Stimulated activated CD4-positive, alpha-beta T cell treated with anti-CD3 and anti-CD28 coated beads, Interleukin-12 subunit alpha, Interleukin-12 subunit beta, amount 100 ng/mL, for 24 hours (primary cell): ENCODE measurements at places on chromosomes 16 and 17.

DNA sequence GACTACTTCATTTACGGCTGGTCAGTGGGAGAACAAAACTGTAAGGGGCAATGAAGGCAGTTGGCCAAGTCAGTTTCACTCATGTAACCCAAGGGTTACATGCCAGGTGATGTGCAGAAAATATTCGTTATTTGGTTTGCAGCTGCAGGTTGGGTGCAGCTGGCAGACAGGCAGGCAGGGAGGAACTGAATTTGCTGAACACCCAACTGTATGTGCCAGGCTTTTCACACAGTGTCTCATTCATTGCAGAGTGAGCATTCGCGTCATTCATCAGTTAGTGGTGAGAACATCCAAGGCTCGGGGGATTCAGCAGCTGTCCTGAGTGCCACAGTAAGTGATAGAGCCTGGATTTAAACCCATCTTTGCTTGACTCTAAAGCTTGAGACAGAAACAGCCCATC lies 59.7 kb downstream of the ABCC6 start:
- DNase-seq = no peak

DNA sequence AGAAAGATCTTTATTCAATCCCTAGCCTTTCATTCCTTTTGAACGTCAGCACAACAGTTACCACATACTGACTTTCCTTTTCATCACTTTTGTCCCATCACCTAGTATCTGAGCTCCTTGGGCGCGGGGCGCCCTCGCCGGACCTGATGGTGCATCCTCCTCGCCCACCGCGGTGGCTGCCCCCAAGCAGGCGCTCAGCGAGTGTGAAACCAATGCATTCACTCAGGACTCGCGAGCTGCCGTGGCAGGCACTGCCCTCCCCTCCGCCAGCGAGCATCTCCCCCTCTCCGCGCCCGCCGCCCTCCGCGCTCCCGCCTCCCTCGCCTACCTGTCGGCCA lies 756 bp downstream of the KLHL11 start:
- no peak for DNase-seq

DNA sequence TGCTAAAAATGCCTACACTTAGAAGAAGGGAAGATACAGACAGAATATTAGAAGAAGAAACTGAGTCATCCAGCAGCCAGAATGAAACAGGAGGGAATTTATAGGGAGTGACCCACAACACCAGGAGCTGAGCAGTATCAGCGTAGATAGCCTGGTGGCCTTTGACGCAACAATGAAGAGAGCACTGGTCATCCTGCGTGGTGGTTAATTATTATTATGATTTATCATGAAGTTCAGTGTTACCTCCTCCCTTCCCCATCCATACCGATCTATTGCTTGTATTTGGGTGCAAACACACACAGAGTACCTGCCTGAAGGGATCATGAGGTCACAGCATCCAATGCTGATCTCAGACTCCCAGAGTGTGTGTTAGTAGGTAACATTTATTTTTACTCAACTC lies 38.5 kb downstream of the ERCC4 start:
- no peak for DNase-seq

DNA sequence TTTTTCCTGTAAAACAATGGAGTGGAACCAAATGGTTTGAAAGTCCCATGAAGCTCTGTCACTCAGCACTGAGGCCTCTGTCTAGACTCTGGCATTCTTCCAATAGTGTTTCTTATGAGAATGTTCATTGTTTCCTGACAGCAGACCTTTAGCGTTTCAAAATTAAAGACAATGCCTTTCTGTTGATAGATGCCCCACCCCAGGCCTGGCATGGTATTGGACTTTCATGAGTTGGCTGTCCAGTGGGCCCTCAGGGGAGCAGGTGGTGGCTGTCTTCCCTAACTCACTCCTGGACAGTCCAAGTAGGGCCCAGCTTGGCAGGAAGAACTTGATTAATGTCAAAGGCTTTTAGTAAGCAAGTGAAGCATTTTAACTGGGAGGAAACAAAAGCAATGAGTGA lies 186.5 kb upstream of the CCL2 start:
- DNase-seq = no peak

DNA sequence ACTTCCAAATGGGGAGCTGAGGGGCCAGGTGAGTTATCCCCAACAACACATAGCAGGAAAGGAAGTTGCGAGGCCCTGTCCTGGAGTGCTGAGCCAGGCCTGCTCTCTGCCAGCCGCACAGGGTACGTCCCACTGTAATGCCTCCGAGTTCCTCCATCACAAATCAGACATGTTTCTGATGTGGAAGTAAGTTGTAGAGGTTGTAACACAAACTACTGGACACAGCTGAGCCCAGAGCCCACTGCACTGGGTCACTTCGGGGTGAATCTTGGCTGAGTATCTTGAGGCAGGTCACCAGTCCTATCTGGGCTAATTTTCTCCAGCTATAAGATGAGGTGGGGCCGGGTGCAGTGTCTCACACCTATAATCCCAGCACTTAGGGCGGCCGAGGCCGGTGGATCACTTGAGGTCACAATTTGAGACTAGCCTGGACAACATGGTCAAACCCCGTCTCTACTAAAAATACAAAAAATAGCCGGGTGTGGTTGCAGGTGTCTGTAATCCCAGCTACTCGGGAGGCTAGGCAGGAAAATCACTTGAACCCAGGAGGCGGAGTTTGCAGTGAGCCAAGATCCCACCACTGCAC lies 100.8 kb upstream of the CDH5 start:
- no peak for DNase-seq

DNA sequence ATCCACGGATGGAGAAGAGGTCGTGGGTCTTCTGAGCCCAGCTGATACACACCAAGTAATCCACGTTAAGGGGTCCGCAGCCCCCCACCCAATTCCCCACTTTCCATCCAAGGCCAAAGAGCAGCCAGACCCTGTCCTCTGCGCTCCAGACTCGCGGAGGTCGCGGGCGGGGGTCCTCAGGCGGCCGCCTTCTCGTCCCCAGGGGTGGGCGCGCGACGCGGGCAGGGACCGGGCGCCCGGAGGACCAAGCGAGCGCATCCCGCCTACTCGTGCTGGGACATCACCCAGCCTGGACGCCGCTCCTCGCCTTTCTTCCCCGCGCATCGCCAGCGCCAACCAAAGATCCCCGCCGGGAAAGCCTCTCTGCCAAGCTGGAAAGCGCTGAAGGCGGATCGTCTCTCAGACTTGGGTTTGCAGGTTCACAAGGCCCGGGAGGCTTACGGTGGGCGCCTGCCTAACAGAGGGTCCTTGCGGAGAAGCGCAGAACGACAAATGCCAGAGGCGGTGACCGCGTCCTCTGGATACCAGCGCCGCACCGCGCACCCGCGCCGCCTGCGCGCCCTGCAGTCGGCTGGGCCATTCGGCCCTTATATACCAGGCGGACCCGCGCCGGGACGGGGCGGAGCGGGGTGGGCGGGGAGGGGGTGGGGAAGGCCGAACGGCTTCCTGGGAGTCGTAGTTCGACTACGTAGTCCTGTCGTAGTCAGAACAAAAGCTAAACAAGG lies 471.6 kb downstream of the SOX9 start:
- DNase-seq = peak; percentile 38

GRCh38 chr17:64146418-64147109 lies 16.6 kb upstream of the ERN1 start:
- peak; percentile 40 for DNase-seq

- no peak for DNase-seq
Observed at GRCh38 chr17:5975661-5976060, 94.5 kb upstream of the WSCD1 start.

- DNase-seq = no peak
Observed at GRCh38 chr17:59786213-59786535, 78.7 kb downstream of the VMP1 start.

DNA sequence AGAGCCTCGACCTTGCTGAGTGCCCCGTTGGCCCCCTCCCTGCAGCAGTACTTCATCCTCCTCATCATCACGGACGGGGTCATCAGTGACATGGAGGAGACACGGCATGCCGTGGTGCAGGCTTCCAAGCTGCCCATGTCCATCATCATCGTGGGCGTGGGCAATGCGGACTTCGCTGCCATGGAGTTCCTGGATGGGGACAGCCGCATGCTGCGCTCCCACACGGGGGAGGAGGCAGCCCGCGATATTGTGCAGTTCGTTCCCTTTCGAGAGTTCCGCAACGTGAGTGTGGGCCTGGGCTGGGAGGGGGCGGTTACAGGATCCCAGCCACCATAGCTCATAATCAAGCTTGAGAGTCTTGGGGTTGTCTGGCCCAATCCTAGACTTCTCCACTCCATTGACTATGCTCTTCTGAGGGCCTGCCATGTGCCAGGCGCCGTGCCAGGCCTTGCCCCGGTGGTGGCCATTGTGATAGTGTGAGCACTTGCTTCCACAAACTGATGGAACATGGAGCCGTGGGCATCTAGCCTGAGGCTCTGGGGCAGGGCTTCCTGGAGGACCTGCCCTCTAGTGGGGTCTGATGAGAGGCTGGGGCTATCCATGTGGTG lies 39.7 kb downstream of the PSME3IP1 start:
- no peak for DNase-seq

DNA sequence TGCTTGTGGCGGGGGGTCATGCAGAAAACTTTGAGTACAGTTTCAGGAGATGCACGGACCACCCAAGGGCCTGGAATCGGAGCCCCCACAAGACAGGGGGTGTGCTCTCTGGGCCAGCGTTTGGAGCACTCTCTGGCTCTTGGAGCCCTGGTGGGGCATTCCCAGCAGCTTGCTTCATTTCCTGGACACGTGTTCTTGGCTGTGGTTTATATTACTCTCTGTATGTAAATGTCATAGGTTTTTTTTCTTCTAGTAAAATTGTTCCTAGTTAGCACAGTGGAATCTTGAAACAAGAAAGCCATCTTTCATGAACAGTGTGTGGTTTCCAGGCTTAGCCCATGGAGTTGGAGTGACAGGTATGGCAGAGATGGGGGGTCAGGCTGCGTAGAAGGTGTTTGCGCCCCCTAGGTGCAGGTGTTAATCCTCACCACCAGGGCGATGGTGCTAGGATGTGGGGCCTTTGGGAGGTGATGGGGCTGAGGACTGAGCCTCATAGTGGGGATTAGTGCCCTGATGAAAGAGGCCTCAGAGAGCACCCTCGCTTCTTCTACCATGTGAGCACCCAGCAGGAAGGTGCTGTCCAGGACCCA lies 79.8 kb downstream of the JPH3 start:
- no peak for DNase-seq

DNA sequence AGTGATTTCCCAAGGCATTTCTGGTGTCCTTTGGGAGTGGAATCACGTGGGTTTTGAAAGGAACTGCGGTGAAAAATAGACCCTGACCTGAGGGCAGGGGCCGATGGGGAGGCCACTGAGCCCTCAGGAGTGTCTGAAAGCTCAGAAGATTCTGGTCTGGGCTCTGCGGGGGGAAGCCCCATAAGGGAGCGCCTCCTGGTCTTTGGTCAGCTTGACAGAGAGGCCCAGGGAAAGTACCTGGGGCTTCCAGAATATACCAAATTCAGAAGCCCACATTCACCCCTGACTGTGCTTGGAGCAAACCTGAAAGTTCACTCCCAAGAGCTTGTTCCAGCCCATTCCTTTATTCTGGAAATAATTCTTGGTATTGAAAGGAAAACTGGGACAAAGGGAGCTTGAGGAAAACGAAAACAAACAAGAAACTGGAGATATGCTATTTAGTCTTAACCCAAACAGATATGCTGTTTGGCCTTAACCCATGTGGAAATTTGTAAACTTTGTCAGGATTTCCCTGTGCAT lies 23.2 kb upstream of the NAGLU start:
- DNase-seq = no peak

- no peak for DNase-seq
Observed at GRCh38 chr16:23975293-23975692, 139.5 kb downstream of the PRKCB start.

DNA sequence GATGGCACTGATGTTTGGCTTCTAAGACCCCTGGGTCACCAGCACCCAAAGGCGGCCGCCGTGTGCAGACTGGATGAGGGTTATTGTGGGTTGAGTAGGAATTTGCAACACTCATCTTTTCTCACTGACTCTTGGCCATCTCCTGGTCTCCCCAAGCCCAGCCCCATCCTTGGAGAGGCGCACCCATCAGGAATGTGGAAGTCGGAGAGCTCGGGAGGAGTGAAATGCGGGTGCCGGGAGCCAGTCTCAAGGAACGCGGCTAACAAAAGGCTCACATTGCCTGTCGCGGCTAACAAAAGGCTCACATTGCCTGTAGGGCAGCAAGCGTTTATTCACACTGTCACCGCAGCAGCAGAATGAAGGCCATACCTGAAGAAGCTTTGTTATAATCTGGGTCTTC lies 248.6 kb downstream of the FOXL1 start:
- DNase-seq = no peak

DNA sequence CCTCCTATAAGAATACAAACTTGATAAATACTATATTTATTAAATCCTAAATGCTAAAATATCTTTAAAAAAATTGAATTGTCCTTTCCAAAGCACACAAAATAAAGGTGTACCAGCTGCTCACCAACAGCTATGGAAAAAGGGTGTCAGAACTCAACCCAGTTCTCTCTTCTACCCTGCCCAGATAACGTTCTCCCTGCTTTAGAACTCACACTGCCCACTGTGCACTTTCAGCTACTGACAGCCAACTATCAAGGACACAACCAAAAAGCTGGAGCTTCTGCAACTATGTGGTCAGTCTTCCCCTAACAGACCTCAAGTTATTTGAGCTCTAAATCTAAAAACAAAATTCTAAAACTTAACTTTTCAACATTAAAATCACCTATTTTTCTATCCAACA lies 13.7 kb downstream of the AP1G1 start:
- DNase-seq = no peak

DNA sequence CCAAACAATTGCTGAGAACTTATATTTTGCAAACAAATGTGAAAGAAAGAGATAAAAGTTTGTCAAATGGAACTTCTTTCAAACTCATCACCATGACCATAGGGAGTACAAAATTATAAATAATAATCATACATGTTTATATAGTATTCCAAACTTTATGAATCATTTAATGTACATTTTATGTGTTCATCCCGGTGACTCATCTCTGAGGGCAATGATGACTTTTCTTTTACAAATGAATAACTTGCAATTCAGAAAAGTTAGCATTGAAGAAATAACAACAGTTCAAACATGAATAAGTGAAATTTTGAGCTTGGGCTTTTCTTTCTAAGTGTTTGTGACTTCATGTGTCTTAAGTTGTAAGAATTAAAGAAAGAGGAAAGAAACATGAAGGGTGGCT lies 66.3 kb upstream of the CDH8 start:
- DNase-seq = no peak

- no peak for DNase-seq
Observed at GRCh38 chr16:27189335-27189972, 13.9 kb upstream of the KDM8 start.

- DNase-seq = no peak
Observed at GRCh38 chr17:334974-335481, 17.6 kb downstream of the RPH3AL start.

- DNase-seq = no peak
Observed at GRCh38 chr17:40536295-40537171, 28.7 kb downstream of the CCR7 start.

GRCh38 chr17:34816848-34817247 lies 144.4 kb downstream of the CCT6B start:
- DNase-seq = no peak

- DNase-seq = no peak
Observed at GRCh38 chr17:69949496-69949895, 125.5 kb upstream of the KCNJ16 start.

GRCh38 chr17:4587195-4587594 lies 2.9 kb downstream of the SMTNL2 start:
- DNase-seq = no peak
